ENCODE measurements at places on chromosomes 6 and 20.
A peak's percentile ranks its signal among the peaks of the same experiment; 100 is the strongest.

- DNase-seq, result no peak
Observed at GRCh38 chr20:1537731-1538058, 19.8 kb downstream of the SIRPD start.

DNA sequence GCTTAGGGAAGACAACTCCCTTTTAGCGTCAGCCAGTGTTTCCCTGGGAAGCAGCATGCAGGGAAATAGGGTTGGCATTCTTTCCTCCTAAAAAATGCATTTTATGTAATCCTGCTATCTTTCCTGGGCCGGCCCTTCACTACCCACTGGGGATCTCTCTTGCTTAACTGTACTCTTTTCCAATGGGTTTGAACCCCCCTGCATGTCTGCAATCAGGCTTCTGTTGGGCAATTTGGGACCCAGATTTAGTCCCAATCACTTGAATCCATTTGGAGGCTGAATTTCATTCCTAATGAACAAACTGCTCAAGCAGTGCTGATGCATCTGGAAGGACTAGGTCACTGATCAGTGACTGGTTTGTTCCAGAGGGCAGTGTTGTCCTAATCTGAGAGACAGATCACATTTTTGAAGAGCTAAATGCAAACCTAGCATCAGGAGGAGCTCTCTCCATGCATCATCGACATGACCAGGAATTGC lies 152.0 kb downstream of the TSHZ2 start:
- DNase-seq, result no peak

DNA sequence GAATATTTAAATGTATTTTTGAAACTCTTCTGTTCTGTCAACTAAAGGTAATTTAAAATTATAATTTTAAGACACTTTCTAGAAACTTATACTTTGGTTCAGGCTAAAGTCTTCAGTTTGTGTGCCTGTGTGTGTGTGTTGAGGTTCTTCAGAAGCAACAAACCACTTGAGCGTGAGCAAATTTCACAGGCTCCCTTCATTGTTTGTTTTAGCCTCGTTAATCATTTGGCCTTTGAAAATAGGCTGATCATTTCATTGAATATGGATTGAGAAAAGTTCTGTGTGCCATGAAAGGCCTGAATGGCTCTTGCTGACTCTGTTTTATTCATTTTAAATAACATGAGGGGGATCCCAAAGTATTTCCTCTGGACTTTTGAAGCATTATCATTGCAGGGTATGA lies 420.1 kb downstream of the CDKAL1 start:
- DNase-seq, result no peak

- DNase-seq, result no peak
Observed at GRCh38 chr6:9732056-9732455, 682.8 kb downstream of the TFAP2A start.

DNA sequence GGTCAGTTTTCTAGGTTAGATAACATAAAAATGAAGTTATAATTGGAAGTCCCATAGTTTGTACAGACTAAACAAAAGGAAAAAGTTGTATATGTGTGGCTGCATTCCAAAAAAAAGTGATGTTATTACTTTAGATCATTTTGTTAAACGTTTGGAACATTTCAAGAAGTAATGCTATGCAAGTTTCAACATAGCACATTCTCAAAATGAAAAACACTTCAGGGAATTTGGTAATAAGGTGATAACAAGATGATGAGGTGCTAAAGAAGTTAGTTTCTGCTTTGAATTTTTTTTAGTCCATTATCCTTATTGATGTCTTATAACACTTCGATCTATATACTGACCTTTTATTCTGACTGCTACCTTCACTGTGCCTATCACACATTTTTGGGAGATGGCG lies 250.7 kb downstream of the PHF3 start:
- no peak for DNase-seq

DNA sequence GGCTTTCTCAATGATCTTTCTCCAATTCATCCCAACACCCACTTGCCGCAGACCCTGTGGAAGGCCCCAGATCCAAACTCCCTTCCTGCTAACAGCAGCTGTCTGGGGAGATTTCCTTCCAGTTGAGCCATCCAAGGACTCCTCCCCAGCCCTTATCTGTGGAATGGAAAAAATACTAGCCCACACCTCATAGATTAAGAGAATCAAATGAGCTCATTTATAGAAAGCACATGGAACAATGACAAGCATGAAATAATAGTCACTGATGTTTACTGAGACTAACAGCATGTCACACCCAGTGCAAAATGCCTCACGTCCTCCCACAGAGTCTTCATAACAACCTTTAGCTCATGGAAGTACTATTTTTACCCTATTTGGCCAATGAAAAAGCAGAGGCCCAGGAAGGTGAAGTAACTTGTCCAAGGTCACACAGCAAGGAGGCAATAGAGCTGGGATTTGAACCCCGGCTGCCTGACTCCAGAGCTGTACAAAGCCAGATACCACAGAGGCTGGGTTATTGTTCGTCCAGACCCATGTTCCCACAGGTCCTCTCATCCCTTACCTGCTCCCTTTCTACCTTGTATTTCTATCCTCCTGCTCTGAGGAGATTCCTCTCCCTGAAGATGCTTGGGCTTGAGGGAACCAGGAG lies 23.4 kb upstream of the PTGIS start:
- DNase-seq, result no peak

- DNase-seq, result no peak
Observed at GRCh38 chr20:53345536-53346334, 247.9 kb downstream of the ZNF217 start.

- DNase-seq, result no peak
Observed at GRCh38 chr6:38429546-38429945, 210.2 kb downstream of the BTBD9 start.

DNA sequence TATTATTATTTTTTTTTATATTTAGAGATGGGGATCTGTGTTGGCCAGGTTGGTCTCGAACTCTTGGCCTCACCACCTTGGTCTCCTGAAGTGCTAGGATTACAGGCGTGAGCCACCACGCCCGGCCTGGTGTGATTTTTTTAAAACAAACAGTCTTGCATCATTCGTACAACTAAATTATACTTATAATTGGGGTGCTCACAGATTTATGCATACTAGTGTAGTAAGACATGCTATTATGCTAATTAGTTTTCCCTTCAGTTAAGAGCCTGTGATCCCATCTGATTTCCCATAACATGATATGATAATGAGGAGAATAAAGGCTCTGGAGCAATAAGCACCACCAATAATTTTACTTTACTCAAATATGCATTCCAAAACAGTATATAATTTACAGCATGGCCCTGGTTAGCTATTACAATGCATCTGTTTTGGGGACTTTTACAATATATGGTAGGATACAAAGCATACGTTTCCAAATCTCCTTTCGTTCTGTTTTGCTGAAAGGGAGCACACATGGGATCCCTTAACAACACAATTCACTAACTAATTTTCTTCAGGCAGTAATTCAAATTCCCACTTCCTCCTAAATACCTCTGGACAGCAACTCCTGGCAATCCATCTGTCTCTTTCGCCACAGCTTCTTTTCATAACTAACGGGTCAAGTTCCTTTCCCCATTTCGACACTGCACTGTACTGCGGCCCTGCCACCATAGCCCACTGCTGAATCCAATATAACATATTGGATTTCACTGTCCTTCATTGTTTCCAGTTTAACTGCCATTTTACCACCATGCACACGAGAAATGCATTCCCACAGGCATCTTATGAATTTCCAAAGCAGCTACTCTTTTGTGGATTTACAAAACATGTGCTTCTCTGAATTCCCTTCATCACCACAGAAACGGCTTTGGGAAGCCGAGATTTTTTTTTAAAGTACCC lies 1.7 kb downstream of the NUDT3 start:
- DNase-seq, result no peak

DNA sequence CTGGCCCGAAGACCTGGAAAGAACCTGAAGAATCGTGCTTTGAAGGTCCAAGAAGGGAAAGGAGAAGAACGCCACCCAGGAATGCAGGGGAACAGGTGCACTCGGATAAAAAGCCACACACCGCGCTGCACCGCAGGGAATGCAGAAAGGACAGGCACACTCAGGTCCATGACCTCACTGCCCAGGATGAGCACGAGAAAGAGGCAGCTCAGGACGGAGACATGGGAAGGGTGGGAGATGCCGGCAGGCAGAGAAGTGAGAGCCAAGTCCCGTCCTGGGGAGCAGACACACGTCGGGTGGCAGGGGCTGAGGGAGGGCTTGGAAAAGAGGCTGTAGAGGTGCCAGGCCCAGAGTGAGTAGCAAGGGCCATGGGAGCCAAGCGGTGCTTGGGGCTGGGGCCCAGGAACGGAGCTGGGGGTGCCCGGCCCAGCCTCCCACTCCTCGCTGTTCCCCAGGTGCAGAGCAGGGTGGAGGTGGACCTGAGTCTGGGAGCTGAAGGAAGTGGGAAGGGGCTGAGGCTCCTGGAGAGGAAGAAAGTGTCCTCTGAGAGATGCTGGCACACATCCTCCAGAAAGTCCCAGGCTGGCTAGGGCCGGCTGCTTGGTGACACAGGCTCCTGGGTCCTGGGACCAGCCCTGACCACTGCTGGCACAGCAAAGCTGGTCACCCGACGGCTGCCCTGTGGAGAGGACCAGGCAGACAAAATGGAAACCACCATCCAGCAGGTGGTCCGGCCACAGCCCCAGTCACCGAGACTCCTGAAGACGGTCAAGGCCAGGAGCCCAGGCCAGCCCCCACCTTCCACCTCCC lies 91.3 kb downstream of the PSMB1 start:
- no peak for DNase-seq

DNA sequence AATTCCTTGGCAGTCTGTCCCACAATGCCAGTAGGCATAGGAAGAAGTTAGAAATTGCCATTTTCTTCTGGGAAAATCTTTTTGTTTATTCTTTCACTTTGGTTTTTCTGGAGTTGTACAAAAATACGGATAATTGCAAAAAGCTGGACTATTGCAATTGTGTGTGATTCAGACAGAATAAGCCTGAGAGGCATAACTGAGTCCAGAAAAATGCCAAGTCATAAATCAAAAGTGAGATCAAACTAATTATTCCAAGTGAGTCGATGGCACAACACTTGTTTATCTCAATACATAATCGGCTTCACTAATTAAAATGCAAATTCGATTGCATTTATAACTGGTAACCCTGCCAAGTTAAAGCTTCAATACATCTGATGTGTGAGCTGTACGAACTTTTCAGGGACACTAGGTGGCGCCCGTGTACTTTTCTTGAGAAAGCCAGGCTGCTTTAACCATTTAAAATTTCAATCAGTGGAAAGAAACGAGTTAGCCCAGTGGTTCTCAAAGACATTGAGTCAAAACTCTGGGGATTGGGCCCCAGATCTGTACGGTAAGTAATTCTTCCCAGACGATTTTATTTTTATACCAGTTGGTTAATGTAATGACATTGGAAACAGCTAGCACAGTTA lies 102.6 kb downstream of the LAMP5 start:
- DNase-seq, result peak; percentile 52

DNA sequence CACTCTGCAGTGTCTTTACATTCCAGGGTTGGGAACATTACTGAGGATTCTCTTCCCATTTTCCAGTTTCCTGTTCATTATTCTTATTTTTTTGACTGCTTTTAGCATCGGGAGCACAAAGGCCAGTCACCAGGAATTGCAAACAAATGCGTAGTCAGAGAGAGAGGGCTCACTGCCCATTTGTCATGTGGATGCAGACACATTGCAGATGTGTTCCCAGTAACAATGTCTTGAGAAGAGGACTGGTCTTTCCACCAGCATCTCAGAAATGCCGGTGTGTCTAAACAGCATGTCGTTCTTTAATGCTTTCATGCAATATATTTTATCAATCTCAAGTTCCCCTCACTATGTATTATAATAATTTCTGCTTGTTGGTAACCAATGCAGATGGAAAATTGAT lies 952 bp upstream of the TAAR6 start:
- DNase-seq, result no peak

DNA sequence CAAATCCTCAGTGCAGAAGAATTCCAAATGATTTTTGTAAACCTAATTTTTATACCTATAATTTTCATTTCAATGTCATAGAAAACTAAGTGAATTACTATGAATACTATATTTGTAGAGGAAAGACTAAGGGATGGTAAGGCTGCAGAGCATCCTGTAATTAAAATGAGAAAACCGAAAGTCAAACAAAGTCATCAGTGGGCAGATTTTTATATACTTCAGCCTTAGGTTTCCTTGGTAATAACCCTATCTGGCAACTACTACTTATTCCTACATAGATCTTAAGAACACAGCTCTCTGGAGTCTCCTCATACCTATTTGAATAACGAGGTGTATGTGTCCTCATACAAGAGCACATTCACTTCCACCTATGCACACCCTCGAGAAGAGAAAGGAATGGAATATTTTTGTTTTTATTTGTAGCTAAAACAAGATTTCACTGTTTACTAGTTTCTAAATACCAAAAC lies 117.9 kb upstream of the SGK1 start:
- DNase-seq, result no peak

DNA sequence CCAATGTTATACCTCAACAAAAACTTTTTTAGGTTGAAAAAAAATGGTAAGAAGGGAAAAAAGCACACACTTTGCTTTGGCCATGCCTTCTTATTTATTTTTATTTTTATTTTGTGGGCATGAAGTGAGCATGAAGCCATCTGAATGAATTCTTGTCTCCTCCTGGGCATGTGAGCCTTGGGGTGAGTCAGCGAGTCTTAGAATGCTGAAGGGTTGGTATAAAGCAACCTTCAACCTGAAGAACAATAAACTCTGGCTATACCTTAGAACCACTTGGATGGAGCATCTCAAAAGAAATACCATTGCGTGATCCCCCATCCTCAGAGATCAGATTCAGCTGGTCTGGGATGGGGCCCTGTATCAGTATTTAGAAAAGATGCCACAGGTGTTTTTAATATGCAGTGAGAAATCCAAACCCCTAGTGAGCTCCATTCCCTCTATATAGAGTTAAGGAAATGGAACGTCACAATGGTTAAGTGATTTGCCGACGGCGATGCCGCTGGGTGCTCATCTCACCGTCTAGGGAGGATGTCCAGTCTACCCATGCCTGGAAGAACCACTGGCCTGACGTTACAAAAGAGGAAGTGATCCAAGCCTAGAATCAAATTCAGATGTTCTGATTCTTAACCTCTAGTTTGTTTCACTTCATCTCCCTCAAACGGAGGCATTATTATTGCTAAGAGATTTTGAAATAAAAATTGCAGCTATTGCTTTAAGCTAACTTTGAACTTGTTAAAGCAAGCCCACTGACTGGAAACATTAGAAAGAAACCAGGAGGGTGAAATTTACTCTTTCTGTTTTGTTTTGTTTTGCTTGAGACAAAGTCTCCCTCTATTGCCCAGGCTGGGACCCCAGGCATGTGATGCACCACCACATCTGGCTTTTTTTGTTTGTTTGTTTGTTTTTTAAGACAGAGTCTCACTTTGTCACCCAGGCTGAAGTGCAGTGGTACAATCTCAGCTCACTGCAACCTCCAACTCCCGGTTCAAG lies 67.1 kb downstream of the EDN1 start:
- no peak for DNase-seq

GRCh38 chr20:63557481-63557891 lies 3.5 kb downstream of the FNDC11 start:
- DNase-seq, result no peak

All from D341Med (cell line).